ENCODE measurements at places on chromosomes 1 and 21.

DNA sequence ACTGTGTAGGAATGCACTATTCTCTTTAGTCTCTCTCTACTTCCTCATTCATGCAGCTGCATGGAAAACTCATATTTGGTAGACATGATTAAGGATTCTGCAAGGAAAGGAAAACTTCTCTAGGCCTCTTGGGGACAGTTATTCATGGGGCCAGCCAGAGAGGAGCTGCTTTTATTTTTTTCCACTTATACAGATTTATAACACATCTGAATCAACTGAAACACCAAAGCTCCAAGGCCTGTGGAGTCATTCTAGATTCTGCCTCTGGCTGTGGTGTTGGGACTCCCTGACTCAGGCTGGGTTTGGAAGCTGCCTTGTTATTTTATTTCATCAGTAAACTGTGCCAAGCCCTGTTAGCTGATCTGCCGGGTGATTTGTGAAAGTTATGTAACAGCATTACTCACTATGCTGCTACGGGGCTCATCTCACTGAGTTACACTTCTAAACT, 83.9 kb upstream of the EDEM3 start:
- no peak for DNase-seq

- DNase-seq, result no peak
Observed at GRCh38 chr1:208939537-208940085, 643.9 kb upstream of the CAMK1G start.

DNA sequence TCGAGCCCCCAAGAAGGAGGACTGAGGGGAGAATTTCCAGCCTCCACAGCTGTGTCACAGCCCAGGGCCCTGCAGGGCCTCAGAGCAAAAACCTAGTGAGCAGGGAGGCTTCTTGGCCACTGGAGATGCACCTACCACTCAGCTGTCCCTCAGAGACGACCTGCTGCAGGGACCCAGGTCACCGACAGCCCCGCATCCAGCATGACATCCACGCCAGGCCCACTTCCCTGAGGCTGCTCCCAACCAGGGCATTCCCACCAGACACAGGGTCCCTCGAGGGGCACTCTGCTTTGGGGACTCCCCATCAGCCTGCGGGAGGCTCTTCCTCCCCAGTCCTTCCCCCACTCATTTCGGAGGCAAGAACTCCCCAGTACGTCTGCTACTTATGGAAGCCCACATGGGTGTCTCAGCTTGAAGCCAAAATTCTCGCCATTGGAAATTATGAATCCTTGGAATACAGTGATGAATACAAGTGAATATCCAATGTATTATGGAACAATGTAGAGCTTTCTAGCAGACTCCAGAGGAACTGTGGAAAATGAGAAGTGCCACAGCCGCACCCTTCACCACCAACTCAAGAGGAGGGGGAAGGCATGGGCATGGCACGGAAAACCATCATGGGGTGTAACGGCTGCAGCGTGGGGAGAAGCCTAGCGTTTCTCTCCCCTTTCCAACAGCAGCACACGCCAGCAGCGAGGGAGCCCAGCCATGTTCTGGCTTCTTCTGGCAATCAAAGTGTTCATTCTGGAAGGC, 6.9 kb downstream of the TFF3 start:
- DNase-seq, result no peak

GRCh38 chr21:45145146-45145545, 70.8 kb downstream of the ADARB1 start:
- DNase-seq, result no peak

DNA sequence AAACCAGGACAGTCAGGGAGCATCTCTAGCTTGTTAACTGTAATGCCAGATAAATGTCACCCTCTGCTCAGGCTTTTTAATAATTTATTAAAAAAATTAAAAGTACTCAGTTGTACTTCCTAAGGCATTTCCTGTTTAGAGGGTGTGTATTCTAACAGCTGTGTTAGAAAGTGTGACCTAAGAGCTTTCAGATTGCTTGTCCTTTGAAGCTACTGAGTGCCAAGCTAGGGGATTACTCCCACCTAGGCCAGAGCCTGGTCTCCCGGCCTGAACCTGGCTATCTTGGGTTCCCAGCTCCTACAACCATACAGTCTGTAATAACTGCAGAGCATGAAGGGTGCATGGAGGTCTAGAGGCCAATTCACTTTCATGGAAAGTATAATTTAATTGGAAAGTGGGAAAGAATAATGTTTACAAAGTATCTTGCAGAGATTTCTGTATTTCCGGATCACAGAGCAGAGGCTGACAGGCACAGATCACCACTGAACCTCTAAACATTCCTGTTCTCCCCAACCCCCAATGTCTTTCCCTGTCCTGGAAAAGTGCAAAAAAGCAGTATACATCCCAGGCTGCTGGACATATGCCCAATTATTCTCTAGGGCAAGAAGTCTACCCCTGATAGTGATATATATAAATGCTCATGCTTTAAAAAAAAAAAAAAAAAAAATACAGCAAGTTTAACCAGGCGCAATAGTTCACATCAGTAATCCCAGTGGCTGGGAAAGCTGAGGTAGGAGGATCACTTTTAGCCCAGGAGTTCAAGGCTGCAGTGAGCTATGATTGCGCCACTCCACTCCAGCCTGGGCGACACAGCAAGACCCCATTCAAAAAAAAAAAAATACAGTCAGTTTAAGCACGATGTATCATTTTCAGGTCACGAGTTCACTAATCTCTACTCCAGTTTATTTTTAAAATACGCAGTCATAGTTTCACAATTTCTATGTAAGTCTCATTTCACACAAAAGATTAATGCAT, 36.7 kb upstream of the RAP1A start:
- no peak for DNase-seq

- no peak for DNase-seq
Observed at GRCh38 chr21:37101384-37101783, 28.3 kb downstream of the TTC3 start.
